ENCODE measurements at places on chromosomes 11 and 22.

- DNase-seq: no peak
Observed at GRCh38 chr22:22761606-22761962, 117.2 kb downstream of the GGTLC2 start.

DNA sequence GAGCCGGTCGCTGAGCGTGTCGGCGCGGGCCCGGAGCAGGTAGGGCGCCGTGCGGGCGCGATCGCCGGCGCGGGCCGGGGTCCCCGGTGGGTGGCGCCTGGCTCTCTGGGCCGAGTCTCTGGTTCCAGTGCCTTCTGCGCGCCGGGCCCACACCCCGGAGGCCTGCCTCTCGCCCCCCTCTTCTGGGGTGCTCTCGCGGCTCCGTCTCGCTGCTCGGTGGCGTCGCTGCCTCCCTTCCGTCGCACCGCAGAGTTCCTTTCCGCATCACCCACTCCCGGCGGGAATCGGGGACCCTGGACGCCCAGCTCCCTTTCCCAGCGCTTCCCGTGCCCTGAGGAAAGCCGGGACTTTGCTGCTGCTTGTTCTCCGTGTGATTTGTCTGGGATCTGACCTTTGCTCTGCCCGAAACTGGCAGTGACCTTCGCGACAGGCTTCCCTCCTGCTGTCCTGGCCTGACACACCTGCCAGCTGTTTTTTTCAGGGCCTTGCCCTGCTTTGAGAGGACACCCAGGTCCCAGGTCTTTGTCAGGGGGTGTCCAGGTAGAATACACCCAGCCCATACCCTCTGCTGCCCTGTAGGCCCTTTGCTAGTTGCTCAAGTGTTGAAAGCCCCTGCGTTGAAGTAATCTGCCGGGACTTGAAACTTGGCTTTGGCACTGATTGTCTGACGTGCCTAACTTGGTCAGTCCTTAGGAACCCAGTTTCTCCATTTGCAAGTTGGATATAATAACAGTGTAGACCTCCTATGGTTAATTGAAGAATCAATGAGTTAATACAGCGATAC, 711 bp downstream of the FDX1 start:
- no peak for DNase-seq

DNA sequence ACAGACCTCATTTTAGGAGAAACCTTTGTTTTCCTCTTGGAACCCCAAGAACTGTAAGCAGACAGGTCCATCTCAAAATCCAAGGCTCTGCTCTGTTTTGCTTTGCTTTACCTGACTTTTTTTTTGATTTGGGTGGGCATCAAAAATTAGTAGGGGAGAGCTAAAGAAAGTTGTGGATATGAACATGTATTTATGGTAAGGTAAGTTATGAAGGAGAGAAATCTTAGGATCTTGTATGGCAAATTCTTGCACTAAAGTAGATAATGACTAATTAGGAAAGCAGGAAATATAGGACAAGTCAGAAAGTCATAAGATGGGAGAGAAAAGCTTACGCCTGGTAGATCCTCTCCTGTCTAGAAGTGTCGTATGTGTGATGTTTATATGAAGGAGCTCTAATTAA, 116.1 kb upstream of the VPREB1 start:
- DNase-seq: no peak

- DNase-seq: no peak
Observed at GRCh38 chr11:64742087-64742888, 1.7 kb downstream of the RASGRP2 start.

GRCh38 chr11:58506935-58507334, 970 bp downstream of the OR5B21 start:
- no peak for DNase-seq

DNA sequence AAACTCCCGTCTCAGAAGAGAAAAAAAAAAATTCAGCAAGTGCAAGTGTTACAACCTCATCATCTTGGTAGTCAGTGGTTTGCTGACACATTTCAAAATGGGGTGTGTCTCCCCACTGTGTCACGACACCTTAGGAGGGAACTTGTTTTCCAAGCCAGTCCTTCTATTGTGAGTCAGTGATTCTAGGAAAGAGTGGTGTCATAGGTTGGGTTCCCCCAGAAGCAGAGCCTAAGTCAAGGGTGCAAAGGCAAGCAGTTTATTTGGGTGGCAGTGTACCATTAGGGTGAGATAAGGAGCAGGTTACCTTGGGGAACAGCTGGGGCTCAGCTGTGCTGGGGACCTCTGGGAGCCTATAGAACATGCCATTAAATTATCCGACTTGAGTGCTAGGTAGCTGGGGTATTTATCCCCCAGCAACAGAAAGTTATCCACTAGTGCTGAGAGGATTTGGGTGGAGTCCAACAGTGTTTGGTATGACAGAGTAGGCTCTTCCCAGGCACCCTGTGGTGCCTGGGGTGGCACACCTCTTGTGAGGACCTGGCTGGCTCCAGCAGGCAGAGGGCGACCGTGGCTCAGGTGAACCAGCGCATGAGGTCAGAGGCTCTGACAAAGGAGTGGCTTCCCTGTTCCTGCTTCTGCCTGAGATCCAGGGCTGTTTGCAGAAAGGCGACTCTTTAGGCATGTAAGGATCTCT, 41.7 kb downstream of the KIAA1671 start:
- DNase-seq: no peak

DNA sequence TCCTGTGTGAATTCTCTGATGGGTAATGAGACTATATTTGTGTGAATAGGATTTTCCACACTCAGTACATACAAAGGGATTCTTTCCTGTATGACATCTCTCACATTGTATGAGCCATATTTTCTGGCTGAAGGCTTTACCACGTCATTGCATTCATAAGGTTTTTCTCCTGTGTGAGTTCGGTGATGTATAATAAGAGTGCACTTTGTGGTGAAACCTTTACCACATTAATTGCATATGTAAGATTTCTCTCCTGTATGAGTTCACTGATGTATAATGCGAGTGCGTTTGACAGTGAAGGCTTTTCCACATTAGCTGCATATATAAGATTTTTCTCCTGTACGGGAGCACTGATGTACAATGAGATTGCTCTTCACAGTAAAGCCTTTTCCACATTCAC, 455.4 kb upstream of the CNTN5 start:
- DNase-seq: no peak

DNA sequence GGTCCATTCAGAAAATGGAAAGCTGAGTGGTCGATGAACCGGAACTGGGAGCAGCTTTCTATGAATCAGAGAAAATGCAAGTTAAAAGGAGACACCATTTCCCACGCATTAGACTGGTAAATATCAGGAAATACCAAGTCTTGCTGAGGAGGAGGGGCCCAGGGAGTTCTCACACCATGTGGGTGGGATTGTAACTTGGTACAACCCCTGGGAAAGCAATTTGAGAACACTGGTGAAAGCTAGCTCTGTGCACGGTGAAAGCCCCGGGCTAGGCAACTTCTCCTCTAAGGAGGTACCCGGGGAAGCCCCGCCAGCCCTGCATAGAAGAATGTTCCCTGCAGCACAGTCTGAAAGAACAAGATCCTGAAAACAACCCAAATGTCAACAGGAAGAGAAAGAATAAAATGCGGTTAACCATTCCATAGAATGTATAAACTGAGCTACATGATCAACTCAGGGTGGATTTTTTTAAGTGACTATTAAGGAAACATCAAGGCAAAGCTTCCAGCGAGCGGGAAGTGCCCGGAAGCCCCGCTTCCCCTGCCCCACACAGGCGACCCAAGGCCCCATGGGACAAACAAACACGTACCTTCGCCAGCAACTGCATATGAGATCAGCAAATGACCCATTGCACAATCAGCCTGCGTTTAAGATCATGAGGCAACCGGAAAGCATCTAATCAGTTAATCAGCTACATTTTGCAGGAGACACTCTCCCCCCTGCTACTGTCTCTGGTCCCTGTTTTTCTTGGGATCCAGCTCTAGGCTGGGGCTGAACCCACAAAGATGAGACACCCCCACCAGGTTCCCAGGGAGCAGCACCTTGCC, 11.3 kb downstream of the SHANK2 start:
- no peak for DNase-seq

DNA sequence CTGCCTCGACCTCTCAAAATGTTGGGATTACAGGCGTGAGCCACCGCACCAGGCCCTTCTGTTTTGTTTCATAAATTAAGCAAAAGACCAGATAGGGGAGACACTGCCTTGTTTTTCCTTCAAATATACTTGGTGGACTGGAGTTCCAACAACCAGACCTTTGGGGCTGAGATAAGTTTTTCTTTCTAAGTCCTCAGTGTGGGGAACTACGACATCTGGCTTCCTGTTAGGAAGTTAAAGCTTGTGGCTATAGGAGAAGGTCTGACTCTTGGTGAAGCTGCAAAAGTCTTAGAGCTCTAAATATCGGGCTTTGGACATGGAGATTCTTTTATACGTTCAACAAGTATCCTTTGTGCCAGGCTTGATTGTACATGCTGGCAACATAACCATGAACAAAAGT, 64.1 kb upstream of the EED start:
- no peak for DNase-seq

- DNase-seq: no peak
Observed at GRCh38 chr11:86443415-86443814, 68.7 kb downstream of the CCDC81 start.

DNA sequence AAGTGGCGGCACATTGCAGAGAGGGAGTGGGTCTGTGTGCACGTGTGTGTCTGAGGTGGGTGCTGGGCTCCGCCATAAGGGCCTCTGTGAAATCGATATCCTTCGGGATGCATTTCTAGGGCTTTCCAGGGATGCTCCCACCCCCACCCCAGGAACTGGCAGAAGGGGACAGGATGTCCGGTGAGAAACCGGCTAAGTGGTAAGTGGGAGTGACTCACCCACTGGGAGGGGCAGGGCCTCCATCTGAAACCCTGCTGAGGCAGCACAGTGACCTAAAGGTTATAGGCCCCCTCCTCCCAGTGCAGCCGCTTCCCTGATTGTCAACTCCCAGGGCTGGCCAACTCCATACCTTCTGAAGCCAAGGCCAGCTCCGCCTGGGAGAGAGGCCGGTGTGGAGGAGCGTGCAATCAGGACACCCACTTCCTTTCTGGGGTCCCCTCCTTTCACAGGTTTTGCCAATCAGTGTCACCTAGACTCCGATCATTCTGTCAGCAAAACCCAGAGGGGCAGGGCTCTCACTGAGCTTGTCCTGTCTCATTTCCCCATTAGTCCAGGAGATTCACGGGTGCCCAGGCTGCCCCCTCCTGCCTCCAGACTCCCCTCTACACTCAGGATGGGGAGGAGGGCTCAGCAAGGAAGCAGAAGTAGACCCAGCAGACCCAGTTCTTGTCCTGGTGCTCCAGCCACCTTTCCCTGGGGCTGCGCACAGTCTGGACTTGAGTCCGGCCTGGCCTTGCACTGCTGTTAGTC, 44.5 kb downstream of the NECTIN1 start:
- no peak for DNase-seq

- DNase-seq: no peak
Observed at GRCh38 chr11:105183426-105183825, 43.9 kb upstream of the CARD18 start.

DNA sequence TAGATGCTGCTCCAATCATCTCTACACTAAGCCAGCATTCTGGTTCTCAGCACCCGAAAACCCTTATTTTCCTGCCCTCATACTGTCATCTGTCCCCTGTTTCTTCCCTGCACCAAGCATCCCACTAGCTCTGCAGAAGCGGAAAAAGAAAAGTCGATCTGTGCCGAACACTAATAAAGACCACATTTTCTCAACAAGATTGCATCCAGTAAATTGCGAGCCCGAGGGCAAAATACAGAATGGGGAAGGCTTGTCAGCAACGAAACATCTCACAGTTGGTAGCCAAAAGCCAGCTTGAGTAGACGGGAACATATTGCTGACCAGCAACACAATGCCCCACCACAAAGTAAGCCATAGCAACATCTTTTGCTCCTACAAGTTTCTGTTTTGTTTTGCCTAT, 227.4 kb downstream of the CADM1 start:
- no peak for DNase-seq

- DNase-seq: no peak
Observed at GRCh38 chr11:3215346-3216026, 3.1 kb downstream of the MRGPRG start.

DNA sequence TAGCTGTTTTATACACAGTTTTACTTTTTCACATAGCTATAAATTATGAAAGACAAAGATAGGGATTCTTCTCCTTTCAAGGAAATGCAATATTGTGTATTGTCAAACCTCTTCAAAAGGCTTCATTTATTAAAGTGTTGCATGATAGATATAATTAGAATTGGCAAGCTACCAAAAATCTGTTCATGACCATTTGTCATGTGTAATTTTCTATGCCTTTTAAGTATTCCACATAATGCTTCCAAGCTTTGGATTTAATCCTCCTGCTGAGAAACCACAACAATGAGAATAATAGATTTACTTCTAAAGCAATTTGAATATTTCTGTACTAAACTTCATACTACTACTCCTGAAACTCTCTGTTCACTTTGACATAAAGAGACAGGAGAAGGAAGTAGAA, 403.2 kb upstream of the CCDC179 start:
- no peak for DNase-seq

DNA sequence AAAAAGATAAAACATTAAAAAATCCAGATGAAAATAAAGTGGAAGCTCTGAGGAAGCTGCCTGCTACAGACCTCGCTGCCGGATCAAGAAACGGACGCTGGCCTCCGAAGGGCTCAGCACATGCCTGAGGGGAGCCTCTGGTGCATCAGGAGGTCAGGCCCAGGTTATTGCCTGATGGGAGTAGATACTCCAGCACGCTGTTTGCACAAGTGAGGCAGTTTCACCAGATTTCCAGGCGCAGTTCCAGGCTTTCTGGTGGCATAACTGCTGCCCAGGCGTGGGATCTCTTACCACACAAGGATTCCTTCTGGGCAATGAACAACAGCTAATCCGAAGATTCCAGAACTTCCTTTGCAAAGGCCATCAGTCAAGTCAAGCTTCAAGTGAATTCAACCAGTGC, 154.2 kb downstream of the MPPED1 start:
- DNase-seq: no peak

DNA sequence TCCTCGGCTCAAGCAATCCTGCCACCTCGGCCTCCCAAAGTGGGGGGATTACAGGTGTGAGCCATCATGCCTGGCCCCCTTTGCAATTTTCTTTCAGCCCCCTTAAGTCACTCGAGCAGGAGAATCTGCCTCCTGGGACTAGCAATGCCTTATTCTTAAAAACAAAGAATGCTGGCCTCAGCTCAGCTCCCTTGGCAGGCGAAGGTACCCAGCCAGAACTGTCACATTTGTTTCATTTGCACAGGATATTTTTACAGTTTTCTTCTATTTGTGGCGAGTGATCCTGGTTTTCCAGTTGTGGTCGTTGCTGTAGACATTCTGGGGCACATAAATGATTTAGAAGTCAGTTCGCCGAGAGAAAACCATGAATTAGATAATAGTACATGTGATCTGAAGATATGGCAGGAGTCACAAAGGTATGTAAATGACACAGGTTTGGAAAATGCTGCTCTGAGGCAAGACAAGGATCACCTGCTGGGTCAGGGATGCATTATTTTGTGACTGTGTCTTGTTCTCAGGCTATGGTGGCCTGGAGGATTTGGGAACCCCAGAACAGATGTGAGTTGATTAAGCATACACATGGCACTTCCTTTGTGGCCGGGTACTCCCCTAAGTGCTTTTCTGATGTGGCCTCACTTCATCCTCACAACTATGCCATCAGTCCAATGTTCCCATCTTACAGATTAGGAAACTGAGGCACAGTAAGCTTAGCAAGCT, 51.2 kb upstream of the SLC22A12 start:
- DNase-seq: no peak

GRCh38 chr11:114883472-114883871, 205.1 kb downstream of the NXPE2 start:
- no peak for DNase-seq

GRCh38 chr11:128896356-128896755, 5.2 kb downstream of the KCNJ5 start:
- DNase-seq: no peak

GRCh38 chr22:23064381-23065068, 5.8 kb upstream of the GNAZ start:
- DNase-seq: no peak

GRCh38 chr22:35567351-35568141, 26.9 kb downstream of the RASD2 start:
- no peak for DNase-seq

- no peak for DNase-seq
Observed at GRCh38 chr22:20810645-20811044, 36.7 kb downstream of the SERPIND1 start.
